ENCODE measurements at places on chromosomes 5 and 9.

- no peak for DNase-seq
Measured at GRCh38 chr9:119763260-119763659, 394.0 kb upstream of the BRINP1 start.

DNA sequence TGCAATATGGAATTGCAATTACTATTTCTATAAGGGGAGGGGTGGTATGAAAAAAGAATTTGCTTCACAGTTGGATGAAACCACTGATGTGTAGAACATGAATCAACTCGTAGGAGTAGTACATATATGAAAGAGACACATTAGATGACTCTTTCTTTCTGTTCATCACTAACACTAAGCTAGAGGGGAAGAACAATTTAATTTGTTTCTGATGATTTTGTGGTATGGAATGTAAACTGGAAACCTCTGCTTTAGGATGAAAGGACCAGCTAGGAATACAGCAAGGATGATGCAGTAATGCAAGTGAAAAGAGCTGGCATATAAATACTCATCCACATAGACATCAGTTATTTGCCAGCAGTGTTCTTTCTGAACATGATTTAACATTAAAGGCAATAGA, 113.4 kb downstream of the PAPPA start:
- DNase-seq = no peak

DNA sequence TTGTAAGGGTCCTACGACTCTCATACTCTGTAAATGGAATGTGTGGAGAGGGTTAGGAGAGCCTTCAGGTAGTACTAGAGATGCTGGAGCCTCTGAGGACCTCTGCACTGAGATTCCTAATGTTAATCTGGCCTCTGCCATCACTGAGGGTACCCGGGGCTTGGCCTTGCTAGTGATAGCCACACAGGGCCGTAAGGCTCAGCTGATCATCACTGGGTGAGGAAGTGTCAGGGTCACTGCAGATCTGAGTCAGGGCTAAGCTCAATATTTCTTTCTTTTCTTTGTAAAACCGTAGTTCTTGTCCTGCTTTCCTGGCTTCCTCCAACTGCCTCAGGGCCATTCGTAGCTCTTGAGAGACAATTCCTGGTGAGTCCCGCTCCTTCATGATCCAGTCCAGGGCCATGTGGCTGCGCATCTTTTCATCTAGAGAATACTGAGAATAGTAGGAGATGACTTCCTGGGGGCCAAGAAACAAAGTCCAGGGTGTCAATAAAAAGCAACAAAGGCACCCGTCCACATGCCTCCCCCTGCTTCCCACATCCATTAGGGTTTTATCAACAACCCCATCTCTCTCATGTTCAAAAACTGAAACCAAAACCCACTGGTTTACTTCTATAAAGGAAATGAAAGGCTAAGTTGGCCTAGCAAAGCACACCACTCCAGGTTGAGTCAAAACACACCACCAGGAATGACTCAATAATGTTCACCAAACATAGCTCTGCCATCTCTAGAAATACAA, 47.7 kb downstream of the LIX1 start:
- DNase-seq = no peak

- no peak for DNase-seq
Measured at GRCh38 chr9:132946211-132946610, 1.8 kb upstream of the TSC1 start.

DNA sequence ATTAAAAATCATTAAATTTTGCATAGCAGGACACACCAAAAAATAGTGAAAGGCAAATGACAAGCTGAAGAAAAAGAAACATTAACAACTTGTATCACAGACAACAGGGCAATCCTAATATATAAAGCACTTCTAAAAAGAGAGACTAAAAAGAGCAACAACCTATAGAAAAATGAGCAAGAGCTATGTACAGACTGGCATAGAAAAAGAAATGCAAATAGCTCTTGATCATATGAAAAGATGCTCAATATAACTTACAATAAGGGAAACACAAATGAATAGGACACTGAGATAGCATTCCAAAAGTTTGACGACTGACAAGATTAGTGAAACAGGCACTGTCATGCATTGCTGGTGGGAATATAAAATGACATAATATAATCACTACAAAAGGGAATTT, 235.9 kb downstream of the SEC61B start:
- DNase-seq = no peak

GRCh38 chr9:78714576-78714975, 417.7 kb downstream of the PSAT1 start:
- DNase-seq = no peak

DNA sequence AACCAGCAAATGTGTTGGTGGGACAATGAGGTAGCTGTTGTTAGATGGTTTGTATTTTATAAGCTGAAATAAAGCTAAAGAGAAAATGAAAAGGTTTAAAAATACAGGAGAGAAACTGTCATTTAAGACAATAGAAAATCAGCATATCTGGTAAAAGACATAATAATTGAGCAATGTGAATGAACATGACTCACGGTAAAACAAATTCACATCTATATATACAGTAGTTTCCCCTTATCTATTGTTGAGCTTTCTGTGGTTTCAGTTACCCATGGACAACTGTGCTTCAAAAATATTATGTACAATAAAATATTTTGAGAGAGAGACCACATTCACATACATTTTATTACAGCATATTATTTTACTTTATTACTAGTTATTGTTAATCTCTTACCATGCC, 1649.8 kb downstream of the EFNA5 start:
- no peak for DNase-seq

DNA sequence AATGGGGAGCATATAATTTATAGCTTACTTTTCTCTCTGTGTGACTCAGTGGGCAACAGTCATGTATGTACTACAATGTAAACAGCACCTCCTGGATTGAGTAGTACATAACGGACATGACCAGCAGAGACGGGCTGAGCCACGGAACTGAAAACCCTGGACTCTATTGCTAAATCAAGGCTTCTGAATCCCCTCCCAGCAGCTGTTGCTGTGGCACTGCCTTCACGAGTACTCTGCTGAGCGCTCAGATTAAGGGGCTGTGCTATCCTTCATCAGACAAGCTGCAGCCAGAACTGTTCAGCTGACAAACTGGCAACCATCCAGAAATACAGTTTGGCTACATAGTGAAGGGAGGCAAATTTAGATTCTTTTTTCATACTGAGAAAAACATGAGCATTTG, 131.3 kb upstream of the CCDC180 start:
- DNase-seq = no peak

GRCh38 chr5:57437976-57438805, 44.4 kb downstream of the ACTBL2 start:
- DNase-seq = no peak

DNA sequence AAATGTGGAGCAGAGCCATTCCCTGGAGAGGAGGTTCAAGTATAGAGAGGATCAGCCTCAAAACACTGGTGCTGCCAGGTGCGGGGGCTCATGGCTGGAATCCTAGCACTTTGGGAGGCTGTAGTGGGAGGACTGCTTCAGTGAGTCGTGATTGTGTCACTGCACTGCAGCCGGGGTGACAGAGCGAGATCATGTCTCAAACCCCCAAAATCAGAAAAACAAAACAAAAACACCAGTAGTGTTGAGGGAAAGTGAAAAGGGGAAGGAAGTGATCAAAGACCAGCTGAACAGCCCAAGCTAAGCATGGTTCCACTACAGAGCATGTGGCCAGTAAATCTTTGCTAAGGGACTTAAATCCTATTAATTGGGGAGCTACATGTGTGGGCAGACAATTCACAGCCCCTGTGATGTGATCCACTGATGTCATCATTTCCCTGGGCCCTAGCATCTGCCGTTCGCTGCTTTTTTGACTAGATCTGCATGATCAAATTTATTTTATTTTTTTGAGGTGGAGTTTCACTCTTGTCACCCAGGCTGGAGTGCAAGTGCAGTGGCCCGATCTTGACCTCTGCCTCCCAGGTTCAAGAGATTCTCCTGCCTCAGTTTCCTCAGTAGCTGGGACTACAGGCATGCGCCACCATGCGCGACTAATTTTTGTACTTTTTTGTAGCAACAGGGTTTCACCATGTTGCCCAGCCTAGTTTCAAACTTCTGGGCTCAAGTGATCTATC, 2.7 kb upstream of the PCBD2 start:
- no peak for DNase-seq

- no peak for DNase-seq
Measured at GRCh38 chr9:87029905-87030304, 82.6 kb upstream of the GAS1 start.

DNA sequence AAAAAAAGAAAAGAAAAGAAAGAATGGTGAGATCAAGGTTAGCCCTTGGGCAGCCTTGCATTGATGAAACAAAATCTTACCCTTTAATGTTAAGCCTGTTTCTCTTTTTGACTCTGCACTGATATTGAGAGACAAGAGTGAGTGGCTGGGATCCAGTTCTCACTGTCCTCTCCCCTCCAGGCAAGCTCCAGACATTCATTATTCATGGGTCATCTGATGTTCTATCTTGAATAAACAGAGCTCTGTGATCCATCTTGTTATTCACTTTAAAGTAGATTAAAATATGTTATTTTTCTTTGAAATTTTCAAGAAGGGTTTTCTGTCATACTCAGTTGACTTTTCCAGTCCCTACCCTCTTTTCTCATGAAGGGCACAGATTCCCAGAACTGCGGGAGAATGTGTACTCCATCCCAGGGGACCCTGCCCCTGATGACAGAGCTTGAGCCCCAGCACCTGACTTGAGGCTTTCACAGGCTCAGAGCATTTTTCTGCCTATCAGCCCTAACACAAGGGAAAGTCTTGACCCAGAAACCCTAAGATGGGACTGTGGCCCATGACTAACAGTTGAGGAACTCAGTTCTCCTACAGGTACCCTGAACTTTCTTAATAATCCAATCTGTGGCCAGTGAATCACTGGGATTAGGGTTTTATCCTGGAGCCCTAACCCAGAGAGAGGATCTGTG, 24.1 kb downstream of the ACTL7B start:
- no peak for DNase-seq

DNA sequence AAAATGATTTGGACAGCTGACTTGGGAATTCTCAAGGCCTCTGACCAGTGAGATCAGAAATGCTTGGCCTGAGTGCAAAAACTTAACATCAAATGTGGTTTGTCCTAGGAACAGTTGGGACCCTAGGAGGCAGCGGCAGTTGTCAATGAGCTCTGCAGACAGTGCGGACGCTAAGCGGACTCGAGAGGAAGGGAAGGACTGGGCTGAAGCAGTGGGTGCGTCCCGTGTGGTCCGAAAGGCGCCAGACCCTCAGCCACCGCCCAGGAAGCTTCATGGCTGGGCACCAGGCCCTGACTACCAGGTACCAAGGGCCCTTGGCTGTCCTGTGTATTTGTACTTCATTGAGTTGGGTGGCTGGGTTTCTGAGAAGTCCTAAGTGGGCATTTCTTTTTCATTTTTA, 43.7 kb upstream of the POMT1 start:
- DNase-seq = peak; percentile 38

GRCh38 chr9:68969538-68969937, 44.4 kb downstream of the PRKACG start:
- no peak for DNase-seq

DNA sequence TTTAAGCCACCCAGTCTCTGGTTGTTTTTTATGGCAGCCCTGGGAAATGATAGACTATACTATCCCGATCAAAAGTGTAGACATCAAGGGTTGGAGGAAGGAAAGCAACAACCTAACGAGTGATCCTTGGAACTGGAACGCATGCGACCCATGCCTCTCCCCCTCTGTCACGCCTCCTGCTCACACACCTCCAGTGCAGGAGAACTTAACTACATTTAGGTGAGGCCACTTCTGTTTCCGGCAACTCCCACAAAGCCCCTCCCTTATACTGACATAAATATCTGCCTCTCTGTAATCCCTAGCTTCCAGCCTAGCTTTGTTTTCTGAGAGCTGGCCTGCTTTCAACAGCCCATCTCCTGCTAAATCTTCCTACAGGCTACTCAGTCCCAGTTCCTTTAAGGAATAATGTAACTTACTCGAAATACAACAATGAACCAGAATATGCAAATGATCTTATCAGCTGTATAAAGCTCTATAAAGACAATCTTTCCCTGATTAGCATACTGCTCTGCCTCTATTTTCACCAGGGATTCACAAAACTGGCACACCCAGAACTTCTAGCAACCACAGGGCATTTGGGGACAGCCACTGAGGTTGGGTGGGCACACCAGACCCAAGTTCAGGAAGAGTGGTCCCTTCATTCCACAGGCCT, 73.9 kb downstream of the GABBR2 start:
- no peak for DNase-seq

GRCh38 chr5:64840958-64841357, 72.2 kb downstream of the CWC27 start:
- no peak for DNase-seq

- no peak for DNase-seq
Measured at GRCh38 chr5:127446626-127447025, 70.8 kb upstream of the PRRC1 start.

All from suprapubic skin (tissue), 4 donors.